Right kidney (tissue), 9 donors: ENCODE measurements at places on chromosomes 7 and 10.

GRCh38 chr7:130479716-130480400, 12.0 kb upstream of the MEST start:
- DNase-seq: no peak

- DNase-seq: no peak
These were observed 2.0 kb upstream of the AOC1 start for GRCh38 chr7:150850273-150850672.

- no peak for DNase-seq
These were observed 102.2 kb upstream of the NANOS1 start for GRCh38 chr10:118927321-118927720.

- DNase-seq: peak; percentile 60
These were observed 10.8 kb upstream of the GATA3 start for GRCh38 chr10:8043569-8044306.

GRCh38 chr7:85833066-85833465, 646.2 kb upstream of the SEMA3D start:
- DNase-seq: no peak

- DNase-seq: no peak
These were observed 79.5 kb upstream of the FAM133B start for GRCh38 chr7:92669616-92670165.

- DNase-seq: no peak
These were observed 126.6 kb downstream of the LRRC4 start for GRCh38 chr7:127904670-127904985.

GRCh38 chr10:113616244-113617074, 47.4 kb downstream of the NRAP start:
- DNase-seq: no peak

GRCh38 chr10:78437407-78437768, 403.7 kb downstream of the RPS24 start:
- DNase-seq: no peak

- no peak for DNase-seq
These were observed 5.4 kb downstream of the LOXL4 start for GRCh38 chr10:98262571-98262970.

DNA sequence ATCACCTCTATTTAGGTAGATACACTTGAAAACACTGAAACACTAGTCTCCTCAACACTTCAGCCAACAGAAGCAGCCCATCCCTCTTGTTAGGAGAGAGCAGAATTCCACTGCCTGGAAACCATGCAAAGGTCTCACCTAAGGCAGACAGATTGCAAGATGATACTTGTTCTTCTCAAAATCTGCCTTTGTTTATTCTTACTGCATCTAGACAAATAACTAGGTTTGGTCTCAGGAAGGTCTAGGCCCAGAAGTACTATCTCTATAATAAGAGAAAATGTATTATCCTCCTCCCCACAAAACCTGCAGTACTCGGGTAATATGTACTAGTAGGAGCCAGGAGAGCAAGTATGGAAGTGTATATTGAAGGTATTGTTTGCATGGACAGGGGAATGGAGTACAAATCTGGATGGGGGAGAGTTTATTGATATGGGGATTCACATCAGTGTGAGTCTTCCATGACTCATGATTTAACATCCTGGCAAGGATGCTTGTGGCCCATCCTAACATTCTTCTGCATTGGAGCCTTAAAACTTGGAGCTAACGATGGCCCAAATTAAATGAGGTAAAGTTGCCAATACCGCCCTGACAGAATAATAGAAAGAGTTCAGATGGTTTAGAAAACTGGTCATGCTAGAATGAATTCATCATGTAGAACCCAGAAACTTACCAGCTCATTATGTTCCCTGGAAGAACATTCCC, 109.2 kb downstream of the EPC1 start:
- no peak for DNase-seq

DNA sequence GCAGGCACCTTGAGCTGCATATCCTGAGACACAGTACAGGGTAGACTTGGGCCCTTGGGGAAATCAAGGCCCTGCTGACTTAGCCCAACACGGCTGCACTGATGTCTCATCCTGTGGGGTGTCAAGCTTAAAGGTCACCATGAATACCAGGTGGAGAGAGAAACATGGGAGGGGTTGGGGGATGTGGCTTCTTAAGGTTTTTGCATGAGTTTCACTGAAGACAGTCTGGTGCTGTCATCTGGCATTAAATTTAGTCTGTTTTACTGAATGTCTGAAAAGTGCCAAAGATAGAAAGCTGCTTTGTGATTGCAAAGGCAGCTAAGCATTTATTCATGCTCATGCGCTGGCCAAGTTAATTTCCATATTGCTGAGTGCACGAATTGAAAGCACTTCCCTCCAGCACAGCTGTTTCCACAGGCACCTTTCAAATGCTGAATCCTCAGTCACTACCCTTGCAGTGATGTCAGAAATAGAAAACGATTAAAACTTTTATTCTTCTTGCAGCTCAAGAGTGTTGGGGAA, 102.1 kb downstream of the OSBPL3 start:
- no peak for DNase-seq

- no peak for DNase-seq
These were observed 41.8 kb upstream of the TMEM273 start for GRCh38 chr10:49230004-49230403.

- DNase-seq: no peak
These were observed 24.5 kb upstream of the FAM133B start for GRCh38 chr7:92614660-92615174.

DNA sequence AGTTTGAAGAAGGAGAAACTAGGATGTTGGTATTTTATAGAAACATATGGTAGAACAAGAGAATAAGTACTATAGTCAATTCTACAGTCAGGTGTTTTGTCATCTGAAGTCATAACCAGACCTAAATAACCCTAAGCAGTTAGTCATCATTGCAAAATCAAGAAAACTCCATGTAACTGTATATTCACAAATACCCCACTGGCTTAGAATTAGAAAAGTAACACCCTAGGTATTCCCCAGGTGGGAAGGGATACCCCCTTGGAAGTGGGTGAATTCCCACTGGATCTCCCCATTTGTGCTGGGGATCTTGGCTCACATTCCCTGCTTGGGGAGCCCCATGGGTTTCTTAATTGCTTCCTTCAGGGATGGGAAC, 45.9 kb upstream of the ITGB8 start:
- DNase-seq: no peak

DNA sequence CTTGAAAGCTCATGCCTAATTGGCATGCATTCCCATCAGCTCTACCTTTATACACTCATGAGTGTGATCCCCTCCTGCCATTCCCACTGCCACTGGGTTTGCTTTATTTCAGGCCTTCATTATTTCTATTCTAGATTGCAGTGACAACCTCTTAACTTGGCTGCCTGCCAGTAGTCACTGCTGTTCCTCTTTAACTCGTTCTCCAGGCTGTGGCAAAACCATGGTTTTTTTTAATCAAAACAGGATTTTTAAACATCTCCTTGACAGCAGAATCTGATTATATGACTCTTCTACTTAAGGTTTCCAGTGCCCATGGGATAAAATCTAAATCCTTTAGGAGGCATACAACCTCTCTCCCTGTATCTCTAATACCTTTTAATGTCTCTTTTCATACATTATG, 223.7 kb upstream of the PCDH15 start:
- DNase-seq: no peak

GRCh38 chr7:93142127-93142526, 6.1 kb downstream of the SAMD9L start:
- no peak for DNase-seq

GRCh38 chr7:33485747-33486493, 356.6 kb downstream of the BBS9 start:
- DNase-seq: no peak

GRCh38 chr7:141949451-141949850, 2.7 kb upstream of the CLEC5A start:
- DNase-seq: no peak

GRCh38 chr7:89837515-89837914, 316.8 kb upstream of the STEAP1 start:
- DNase-seq: no peak

DNA sequence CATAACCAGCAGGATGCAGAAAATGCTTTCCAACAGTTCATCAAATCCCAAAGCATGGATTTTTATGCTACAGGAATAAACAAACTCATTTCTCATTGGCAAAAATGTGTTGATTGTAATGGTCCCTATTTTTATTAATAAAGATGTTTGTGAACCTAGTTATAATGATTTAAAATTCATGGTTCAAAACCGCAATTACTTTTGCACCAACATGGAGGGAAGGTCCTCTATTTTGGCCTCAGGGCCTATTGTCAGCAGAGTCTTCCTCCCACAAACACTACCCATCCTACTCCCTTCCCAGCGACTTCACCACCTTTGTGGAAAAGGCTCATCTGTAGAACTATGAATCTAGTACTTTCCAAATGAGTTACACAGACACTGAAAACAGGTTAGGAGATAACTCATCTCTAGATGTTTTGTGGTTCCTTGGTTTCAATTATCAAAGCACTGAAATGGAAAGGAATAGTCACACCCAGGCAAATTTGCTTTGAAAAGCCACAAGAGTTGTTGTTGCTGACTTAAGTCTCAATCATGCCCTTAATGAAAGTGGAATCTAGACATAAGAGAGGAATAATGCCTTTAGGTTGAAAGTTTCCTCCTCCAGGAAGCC, 59.4 kb upstream of the FRMD4A start:
- no peak for DNase-seq

- DNase-seq: peak; percentile 80
These were observed 457 bp downstream of the ACADSB start for GRCh38 chr10:123009105-123009820.

DNA sequence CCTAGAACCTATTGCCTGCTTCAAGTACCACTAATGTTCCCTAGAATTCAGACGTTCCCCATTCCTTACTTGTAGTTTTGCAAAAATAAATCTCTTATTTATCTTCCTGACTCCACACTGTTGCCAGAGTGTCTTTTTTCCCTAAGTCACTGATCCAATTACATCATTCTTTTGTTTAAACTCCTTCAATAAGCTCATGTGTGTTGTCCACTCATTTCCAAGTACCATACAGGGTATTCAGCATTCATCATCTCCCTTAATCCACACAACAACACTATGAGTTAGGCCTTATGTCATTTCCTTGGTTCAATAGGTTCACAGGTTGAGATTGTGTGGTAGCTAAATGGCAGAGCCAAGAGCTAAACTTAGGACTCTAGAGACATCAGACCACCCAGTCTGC, 119.9 kb upstream of the RHOBTB1 start:
- no peak for DNase-seq

GRCh38 chr7:81298951-81299666, 380.3 kb upstream of the SEMA3C start:
- DNase-seq: no peak

GRCh38 chr7:121082400-121083101, 94.0 kb downstream of the CPED1 start:
- DNase-seq: no peak

DNA sequence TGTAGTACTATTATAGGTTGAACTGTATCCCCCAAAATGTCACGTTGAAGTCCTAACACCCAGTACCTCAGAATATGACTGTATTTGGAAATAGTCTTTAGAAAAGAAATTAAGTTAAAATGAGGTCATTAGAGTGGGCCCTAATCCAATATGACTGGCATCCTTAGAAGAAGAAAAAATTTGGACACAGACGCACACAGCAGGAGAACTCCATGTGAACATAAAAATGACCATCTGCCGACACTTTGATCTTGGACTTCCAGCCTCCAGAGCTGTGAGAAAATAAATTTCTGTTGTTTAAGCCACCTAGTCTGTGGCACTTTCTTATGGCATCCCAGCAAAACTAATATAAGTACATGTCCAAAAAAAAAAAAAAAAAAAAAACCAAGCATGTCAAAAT, 225.8 kb downstream of the PARD3 start:
- DNase-seq: no peak

- DNase-seq: no peak
These were observed 40.3 kb downstream of the TSPAN15 start for GRCh38 chr10:69491611-69492010.

DNA sequence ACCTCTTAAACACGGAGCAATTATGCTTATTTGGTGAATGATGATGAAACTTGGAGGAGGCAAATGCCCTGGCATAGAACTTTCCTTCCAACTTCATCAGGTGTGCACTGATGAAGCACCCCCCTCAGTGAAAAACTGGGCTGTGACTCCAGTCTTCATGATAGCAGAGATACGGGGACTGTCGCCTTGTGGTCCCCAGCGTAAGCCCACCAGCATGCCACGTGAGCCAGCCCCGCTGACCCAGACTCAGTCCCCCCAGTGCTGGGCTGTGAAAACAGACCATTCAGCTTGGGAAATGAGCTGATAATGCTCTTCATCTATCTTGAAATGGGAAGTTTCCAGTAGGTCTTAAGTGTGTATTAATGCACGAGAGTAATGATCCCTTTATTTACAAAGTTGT, 177.0 kb downstream of the SNX10 start:
- DNase-seq: no peak

DNA sequence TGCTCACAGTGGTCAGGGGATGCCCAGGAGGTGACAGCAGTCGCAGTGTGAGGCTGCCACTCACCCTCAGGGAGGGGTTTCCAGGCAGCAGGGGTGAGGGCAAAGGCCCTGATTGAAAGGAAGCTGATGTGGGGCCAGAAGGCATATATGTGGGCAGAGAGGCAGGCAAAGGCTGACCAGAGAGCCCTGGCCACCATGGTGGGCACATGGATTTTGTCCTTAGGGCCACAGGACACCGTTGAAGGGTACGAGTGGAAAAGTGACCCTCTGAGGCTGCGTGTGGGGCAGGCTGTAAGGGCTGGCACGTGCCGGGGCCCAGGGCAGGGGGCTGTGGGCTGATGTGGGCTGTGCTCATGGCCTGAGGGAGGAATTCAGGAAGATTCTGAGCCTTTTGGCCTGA, 57.5 kb upstream of the ZNF32 start:
- DNase-seq: no peak

DNA sequence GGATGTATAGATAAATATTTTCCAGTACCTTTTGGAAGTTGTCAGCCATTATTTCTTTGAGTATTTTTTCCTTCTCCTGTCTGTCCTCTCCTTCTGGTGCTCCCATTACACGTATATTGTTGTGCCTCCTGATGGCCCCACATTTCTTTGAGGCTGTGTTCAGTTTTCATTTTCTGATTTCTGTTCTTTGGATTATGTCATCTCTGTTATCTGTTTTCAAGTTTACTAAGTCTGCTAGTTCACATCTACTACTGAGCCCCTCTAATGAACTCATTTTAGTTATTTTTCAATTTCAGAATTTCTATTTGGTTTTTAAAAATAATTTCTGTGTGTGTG, 16.3 kb downstream of the RBM33 start:
- no peak for DNase-seq

- DNase-seq: no peak
These were observed 40.8 kb upstream of the CTBP2 start for GRCh38 chr10:125201108-125201524.

DNA sequence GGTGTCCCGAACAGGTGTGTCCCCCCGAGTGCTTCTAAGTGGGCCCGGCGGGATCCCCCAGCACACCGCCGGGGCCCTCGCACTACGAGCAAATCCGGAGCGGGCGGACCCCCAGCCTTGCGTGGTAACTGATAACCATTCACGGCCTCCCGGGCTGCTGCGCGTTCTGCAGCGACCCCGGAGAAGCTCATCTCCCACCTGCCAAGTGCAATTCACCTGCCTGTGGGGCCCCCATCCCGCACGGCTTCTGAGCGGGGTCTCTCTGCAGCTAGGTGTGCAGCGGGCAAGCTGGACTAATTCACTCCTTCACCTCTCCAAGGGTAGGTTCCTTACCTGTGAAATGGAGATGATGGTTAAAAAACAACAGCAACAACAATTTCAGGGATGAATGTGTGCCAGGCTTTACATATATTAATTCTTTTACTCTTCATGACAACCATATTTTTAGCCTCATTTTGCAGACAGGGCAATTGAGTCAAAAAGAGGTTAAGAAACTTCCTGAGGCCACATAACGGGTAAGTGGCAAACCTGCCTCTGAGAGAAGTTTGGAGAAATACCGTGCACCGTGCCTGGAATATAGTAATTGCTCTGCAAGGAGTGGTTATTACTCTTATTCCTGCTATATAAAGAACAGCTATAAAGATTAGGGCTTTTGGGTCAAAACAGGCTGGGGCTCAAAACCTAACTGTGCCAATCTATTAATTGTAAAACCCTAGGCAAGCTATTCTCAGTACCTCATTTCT, 652 bp upstream of the PODXL start:
- peak; percentile 70 for DNase-seq
